Cardiac atrium fibroblast (primary cell): ENCODE measurements at places on chromosomes 5 and 9. TPM values are rescaled to one million over a fixed set of nuclear protein-coding genes. Genes with fewer than 3 reads are reported as not detected.

Gene FOXD4L6
- not detected in 2 replicates for total RNA-seq

Gene SAXO1
- total RNA-seq, result not detected in 2 replicates

Gene LCP2
- not detected in 2 replicates for total RNA-seq

Gene KCNV2
- total RNA-seq, result not detected in 2 replicates

Gene SPINK4
- not detected in 2 replicates for total RNA-seq

Gene FGFR4
- 16.4 and 19.8 TPM in 2 replicates for total RNA-seq

Gene MARCOL
- not detected in 2 replicates for total RNA-seq

Gene KIF4B
- not detected in 2 replicates for total RNA-seq

Gene ANKRD18B
- not detected in 2 replicates for total RNA-seq

Gene OLFM1
- 2.7 and 7.5 TPM in 2 replicates for total RNA-seq

Gene NTRK2
- under 0.01 and 1.5 TPM in 2 replicates for total RNA-seq

Gene GABBR2
- total RNA-seq, result 0.18 and 0.32 TPM in 2 replicates

Gene C5orf58
- total RNA-seq, result not detected in 2 replicates

Gene ARHGEF39
- total RNA-seq, result 0.18 and 0.49 TPM in 2 replicates

Gene ARHGEF28
- 6.0 and 6.5 TPM in 2 replicates for total RNA-seq

Gene TLE4
- 17.7 and 37.6 TPM in 2 replicates for total RNA-seq

Gene NR5A1
- total RNA-seq, result not detected in 2 replicates

Gene MSX2
- 0.97 and 2.3 TPM in 2 replicates for total RNA-seq

Gene GRXCR2
- total RNA-seq, result not detected in 2 replicates

Gene UAP1L1
- 8.5 and 10.7 TPM in 2 replicates for total RNA-seq

Gene PRSS3
- 6.2 and 8.1 TPM in 2 replicates for total RNA-seq

Gene BSPRY
- not detected in 2 replicates for total RNA-seq

Gene TAF11L8
- not detected in 2 replicates for total RNA-seq

Gene C5
- 0.90 and 4.2 TPM in 2 replicates for total RNA-seq

Gene WWC1
- total RNA-seq, result 2.7 and 7.8 TPM in 2 replicates

Gene DPYSL3
- 36.6 and 58.2 TPM in 2 replicates for total RNA-seq

Gene OR1Q1
- not detected in 2 replicates for total RNA-seq
